Regular cardiac myocyte (primary cell): ENCODE measurements at places on chromosomes 6 and 20. TPM values are rescaled to one million over a fixed set of nuclear protein-coding genes. Genes with fewer than 3 reads are reported as not detected.

Gene NOL4L
- total RNA-seq, result 2.3 and 5.1 TPM in 2 replicates

Gene C20orf202
- not detected in 2 replicates for total RNA-seq

Gene SLC22A2
- total RNA-seq, result under 0.01 TPM in 1 of 2 replicates, not detected in the other

Gene KHDC1L
- not detected in 2 replicates for total RNA-seq

Gene KAT14
- total RNA-seq, result 11.5 and 11.8 TPM in 2 replicates
